ENCODE measurements at places on chromosomes 12 and 14.

DNA sequence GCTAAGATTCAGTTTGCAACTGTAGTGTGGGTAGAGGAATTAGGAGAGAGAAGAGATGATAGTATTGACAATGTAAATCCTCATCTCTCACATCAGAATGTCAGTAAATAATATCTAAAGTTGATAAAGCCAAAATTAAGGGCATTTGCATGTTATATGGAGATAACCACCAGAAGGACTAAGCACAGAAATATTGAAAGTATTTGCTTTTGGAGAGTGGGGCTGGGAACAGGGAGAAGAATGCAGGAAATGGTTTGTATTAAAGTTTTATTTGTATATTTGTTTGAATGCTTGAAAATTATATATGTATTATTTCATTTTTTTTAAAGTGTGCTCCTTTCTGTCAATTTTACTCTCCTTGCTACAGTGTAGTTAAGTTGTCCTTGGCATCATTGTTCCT is 491.4 kb downstream of the APAF1 start:
- DNase-seq: no peak

- no peak for DNase-seq
These were observed 103.0 kb downstream of the PEBP1 start for GRCh38 chr12:118238888-118239287.

GRCh38 chr12:103677341-103677740 is 90.3 kb downstream of the STAB2 start:
- DNase-seq: no peak

GRCh38 chr14:29971101-29971500 is 43.5 kb upstream of the PRKD1 start:
- no peak for DNase-seq

DNA sequence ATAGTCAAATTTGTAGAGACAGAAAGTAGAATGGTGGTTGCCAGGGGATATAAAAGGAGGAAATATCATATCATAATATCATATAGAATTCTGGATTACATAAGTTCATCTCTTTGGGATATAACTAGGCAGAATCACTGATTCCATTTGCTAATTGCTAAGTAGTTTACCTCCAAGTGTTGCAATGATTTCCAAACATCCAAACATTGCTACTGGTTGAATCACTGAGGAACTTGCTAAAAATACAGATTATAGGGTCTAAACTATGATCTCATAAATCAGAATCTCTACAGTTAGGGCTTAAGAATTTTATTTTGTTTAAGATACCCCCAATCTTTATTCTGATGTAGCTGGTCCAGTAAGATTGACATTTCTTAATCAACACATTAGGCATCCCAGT is 16.1 kb upstream of the TAS2R42 start:
- DNase-seq: no peak

Data from CD4-positive, CD25-positive, alpha-beta regulatory T cell (primary cell).